GM18507 (cell line): ENCODE measurements at places on chromosomes 7 and 10.

DNA sequence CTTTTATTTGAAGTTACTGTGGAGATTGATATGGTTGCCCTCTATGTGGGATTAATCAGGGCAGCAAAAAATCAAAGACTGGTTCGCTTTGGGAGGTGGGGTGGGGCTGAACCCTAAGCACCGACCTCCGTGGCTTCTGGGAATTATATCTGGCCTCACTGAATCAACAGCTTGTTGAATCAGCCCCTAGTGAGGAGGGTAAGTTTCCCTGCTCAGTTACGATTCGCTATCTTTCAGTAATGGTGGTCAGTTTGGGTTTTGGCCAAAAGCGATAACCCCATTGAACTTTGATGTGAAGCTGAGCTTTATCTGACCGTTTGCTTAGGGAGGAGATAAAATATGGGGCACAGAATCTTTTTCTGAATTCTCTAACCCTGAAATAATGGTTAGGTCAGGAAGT lies 16.6 kb upstream of the ARPC1A start:
- DNase-seq, result no peak

GRCh38 chr10:116385994-116386809 lies 41.4 kb upstream of the PNLIPRP3 start:
- DNase-seq, result no peak

DNA sequence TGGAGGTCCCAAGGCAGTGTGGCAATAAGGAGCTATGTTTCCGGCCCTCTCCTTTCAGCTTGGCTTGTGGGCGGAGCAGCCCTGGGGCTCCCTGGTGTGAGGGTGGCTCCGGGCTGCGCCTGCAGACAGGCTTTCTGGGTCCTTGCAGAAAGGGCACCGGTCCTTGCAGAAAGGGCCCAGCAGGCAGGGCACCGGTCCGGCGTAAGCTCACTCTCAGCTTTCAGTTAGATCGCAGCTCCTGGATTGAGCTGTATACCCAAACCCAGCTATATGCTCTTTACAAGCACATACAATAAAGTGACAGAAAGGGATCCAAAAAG lies 293.8 kb upstream of the SHH start:
- no peak for DNase-seq

DNA sequence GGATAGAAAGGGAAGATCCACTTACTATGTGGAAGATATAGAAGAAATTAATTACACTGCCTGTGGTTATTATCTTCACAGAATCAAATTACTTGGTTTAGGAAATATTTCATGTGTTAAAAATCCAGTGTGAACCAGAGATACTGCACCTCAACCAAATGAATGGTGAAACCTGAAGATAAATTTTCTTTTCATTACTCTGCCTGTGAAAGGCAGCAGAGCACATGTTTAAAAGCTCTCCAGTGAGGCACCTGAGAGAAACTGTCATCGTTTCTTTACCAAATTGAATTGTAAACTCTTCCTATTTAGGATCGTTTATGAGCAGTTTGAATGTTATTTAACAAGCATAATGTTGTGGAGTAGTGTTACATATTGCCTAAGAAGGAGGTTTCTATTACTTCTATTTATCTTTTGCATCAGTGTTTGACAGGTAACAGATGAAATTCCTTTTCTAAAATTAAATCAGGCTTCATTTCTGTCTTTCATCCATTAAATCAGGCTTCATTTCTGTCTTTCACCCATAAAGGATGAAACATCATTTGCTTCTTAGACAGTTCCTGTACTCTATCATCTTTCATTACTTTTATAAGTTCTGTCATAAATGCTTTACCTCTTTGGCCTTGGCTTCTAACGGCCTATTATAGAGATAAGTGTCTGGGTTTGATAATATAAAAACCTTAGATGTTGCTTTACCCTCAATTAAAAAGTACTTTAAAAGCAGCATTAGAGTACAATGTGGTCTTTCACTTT lies 266.6 kb downstream of the NXPH1 start:
- no peak for DNase-seq

DNA sequence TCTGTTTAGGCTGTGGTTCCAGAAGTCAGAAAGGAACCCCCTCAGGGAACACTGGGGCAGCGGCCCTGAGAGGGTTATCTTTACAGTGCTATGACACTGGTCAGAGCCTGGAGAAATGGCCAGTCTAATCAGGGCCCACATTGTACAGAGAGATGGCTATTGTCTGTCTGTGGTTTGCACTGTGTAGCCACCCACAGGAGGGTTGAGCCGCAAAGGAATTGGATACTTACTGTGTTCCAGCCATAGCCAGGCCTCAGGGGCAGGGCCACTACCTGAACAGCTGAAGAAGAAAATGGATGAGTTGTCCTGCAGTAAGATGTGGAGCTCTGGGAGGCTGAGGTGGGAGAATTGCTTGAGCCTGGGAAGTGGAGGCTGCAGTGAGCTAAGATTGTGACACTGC lies 47.5 kb upstream of the PODXL start:
- DNase-seq, result no peak

DNA sequence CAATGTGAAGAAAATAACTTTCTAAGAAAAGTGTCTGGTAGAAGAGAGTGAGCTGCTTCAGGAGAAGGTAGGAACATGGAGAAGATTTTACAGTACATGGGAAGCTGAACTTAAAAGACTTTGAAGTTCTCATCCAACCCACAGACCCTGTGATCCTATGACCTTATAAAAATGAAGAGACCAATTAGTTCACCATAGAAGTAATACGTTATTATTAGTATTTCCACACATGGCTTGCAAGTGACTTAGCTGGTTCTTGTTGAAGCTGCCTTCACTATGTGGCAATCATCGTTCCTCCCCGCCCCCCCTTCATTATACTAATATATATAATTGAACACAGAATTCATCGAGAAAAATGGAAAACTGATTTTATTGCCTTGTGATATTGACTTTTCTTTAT lies 129.1 kb downstream of the SND1 start:
- no peak for DNase-seq

- DNase-seq, result no peak
These were observed 51.3 kb upstream of the GPR26 start for GRCh38 chr10:123614888-123615287.

GRCh38 chr7:21198921-21199320 lies 229.0 kb upstream of the SP4 start:
- no peak for DNase-seq

DNA sequence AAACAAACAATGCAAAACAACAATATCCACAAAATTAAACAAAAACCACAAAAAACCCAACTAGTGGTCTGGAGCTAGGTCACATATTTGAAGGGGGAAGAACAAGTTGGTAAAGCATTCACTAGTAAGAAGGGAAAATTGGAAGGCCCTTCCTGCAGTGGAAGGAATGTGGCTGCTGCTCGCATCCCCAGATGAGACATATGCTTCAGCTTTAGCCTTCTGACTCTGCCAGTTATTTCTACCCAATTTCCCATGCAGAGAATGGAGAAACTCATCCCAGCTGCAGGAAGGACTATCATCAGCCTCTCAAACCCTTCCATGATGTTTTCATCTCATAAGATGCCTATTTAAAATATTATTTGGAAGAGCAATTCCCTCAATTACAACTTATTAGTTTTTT lies 176.6 kb downstream of the BMPER start:
- DNase-seq, result no peak

DNA sequence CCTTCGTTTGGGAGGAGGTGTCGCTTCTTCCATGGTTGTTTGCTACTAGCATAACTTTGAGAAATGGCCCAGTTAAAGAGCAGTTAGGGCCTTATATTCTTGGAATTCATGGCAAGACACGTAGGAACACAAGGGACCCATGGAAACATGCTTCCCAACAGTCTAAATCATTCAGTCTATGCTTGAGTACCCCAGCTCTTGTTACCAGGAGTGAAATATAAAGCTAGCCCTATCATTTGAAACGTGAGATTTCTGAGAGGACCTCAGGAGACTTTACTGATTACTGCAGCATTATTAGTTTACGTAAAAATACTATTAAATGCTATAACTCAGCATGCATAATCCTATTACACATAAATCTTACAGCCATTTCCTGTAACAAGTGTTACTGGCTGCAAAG lies 328.6 kb upstream of the CDC14C start:
- no peak for DNase-seq

DNA sequence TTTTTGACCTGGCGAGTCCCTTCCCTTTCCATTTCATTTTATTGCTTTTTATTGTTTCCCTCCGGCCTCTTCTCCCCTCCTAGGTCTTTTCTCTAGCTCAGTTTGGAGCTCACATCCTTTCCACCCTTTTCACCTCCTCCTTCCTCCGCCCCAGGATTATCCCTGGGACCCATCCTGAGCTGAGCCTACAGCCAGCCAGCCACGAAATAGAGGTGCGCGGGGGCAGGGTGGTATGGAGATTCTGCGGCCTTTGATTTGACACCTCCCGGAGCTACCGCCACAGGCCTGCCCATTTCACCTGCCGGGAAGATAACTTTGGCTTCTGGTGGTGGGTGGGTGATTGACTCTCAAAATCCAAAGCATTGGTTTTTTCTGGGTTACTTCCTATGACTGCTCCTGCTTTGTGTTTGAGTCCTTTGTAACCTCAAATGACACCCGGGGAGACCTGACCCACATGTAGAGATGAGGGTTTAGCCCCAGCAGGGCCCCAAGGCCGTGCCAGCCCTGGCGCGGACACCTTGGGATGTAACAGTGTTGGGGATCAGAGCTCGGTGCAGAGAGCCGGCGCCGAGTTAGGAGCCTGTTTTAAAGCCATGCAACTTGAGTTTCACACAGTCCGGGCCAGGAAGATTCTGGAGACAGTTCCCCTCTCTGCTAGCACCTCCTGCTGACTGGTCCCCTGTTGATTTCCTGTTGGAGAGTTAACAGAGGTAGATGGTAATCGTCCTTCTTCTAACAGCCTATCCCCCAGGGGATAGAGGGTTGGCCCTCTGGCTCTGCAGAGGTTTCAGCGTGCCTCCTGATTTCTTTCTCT lies 1.5 kb downstream of the DUSP5 start:
- DNase-seq, result no peak

- DNase-seq, result no peak
These were observed 33.8 kb downstream of the WIPI2 start for GRCh38 chr7:5223646-5224340.

DNA sequence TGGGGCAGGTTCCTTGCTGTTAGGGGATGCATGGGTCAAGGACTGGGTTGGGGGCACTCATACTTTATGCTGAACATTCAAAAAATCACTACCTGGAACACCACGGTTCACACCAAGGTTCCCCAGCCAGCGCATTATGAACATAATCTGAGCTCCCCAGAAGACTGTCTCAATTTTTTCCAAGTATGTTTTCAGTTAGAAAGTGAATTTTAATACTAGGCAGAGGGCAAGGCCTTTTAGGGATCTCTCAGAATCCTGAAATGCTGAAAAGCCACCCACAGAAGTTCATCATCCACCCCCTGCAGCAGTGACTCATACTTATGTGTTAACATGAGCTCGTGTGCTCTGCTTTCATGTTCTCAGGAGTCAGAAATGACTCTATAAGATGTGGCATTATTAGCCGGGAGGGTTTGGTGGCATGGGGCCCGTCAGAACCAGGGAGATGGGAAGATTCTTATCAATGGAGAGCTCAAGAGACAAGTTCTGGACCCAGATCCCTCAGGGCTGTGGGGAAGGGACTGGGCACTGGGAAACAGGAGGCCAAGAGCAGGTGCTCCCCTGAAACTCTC lies 185.2 kb upstream of the ITGB1 start:
- DNase-seq, result no peak

DNA sequence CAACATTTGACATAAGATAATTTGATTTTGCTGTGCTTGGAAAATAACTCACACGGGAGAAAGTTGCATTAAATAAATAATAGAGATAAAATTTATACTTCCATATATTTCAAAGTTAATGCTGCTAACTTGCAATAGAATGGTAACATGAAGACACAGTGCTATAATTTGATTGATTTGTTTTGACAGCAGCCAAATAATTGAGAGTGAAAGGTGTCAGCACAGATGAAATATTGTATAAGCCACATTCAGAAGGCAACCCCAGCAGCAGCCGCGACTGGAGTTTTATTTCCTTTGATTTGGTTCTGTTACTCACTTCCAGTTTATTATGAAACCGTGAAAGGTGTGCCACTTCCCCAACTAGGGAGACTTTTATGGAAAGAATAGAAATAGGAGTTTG lies 242.2 kb downstream of the POU6F2 start:
- no peak for DNase-seq

GRCh38 chr7:130454959-130455358 lies 14.1 kb upstream of the CEP41 start:
- no peak for DNase-seq

- DNase-seq, result no peak
These were observed 79.0 kb upstream of the MACROH2A2 start for GRCh38 chr10:69973678-69974077.

DNA sequence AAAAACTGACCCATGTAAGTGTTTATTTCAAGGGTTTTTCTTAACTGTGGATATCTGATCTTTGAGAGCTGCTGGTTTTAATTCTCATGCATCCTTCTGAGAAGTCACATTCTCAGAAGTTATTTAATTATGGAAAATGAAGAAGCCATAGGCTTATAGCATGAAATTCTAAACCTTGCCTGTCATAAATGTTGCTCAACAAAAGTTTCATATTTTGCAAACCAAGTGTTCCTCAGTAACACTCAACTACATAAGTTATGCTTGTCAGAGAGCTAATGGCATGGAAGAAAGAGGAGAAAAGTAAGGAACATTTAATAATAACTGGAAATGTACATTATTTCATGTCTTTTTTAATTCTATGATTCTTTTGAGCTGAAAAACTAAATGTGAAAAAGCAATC lies 78.6 kb upstream of the MPP7 start:
- DNase-seq, result no peak

GRCh38 chr7:66664590-66665293 lies 36.1 kb downstream of the KCTD7 start:
- DNase-seq, result no peak

GRCh38 chr7:139124084-139124914 lies 14.8 kb upstream of the ZC3HAV1 start:
- DNase-seq, result no peak

- DNase-seq, result no peak
These were observed 61.2 kb downstream of the INHBA start for GRCh38 chr7:41641665-41642014.

DNA sequence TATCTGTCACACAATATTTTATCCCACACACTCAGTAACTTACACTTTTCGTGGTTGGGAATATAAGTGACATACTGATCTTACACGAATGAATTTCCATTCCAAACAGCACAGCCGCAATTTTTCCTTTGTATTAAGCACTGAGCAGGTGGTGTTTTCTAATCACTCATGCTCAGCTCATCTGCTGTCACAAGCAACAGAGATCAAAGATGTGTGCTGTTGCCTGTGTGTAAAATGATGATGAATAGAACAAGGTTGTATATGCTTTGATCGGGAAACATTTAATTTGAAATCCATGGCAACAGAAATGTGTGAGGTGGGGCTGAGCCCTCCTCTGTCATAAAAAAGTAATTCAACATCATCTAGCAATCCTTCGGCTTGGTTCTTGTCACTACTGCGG lies 927.7 kb upstream of the MBL2 start:
- DNase-seq, result no peak

- no peak for DNase-seq
These were observed 116.8 kb downstream of the LARP4B start for GRCh38 chr10:814536-815302.

- DNase-seq, result no peak
These were observed 722.2 kb downstream of the PARD3 start for GRCh38 chr10:34092891-34093290.
